ENCODE measurements at places on chromosomes 1 and 21.
A peak's percentile ranks its signal among the peaks of the same experiment; 100 is the strongest.

DNA sequence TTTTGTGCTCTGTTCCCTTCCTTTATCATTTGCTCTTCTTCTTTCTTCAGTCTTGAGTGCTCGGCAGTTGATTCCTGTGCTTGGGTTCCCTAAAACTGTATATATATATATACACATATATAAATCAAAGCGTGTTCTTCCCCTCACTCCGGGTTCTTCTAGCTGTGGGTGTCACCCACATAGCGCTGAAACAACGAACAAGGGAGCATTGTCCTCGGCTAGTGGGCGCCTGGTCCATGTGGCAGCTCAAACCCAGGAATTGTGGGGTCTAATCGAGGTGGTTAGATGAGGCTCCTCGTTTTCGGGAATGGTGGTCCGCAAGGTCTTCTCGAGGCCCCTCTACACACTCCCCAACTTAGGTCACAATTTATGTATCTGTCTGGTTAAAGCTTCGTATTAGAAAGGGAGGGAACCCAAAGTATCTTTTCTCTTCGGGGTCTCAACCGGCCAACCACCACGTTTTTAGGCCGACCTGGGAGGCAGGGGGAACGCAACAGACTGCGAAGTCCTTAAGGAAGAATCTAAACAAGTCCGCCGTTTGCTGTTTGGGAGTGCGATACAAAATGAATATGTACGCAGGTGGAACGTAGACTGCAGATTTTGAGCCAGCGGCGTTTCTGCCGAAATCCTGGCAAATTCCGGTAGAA is 504 bp upstream of the SDHC start:
- DNase-seq, result no peak

DNA sequence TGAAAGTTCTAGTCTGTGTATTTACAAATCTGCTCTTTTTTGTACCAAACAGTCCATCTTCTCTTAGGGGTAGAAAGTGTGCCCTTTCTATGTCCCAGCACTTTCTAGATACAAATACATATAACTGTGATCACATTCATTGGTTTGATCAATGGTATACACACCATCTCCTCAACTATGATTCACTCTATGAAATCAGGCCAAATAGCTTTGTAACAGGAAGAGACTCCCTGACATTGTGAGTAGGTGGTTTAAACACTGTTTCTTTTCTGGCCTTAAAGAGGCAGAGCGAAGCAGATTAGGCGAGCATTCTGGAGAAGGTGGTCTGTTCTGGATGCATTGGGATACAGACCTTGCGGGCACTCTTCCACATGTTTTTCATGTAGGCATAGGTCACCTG is 39.3 kb upstream of the EXOSC10 start:
- peak; percentile 51 for DNase-seq

DNA sequence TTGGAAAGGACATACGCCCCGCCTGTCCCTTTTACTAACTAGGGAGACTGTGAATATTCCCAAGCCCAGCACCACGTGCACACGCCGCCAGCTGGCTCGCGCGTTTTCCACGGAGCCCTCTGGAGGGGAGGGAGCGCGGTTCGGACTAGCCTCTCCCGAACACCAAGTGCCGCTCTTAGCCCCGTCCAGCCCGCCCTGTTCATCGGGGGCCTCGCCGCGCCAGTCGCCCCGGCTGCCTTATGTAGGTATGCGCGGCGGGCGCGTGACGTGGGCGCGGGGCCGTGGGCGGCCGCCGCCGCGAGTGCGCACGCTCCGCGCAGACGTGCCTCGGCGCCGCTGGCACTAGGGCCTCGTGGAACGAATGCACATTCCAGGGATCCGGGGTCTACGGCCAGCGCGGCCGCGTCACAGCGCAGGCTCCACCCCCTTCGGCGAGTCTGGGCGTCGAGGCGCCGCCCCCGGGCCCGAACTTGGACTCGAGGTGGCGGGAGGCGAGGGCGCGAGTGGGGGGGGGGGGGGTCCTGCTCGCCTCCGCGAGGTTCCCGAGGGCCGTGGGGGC is 767 bp upstream of the IRF2BP2 start:
- DNase-seq, result peak; percentile 95

GRCh38 chr1:195584870-195585624 is 1023.2 kb downstream of the KCNT2 start:
- DNase-seq, result no peak

GRCh38 chr1:153141377-153141776 is 9.3 kb downstream of the SPRR2G start:
- DNase-seq, result no peak

DNA sequence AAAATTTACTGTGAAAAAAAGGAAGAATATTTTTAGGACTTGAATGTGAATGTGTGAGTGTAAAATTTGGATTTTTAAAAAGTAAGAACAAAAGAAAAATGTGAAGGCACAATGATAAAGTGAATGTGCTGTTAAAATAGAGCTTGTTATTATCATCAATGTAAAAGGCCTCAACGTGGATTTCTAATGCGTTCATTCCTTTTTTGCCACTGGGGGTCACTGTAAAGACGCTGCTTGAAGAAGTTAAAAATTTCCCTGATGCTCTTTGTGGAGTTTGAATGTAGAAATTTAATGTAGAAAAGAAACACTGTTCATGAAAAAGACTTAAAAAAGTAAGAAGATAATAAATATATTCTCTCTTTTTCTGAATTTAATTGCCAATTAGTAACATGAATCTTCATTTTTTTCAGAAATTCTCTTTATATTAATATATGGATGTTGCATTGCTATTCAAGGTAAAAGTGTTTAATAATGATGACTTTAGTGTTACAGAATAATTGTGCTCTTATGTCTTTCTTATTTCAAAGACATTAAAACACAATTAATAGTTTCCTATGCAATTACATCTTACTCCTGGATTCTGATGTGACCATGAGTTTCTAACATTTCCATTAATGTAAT is 161.5 kb downstream of the DNM3 start:
- DNase-seq, result peak; percentile 74

- DNase-seq, result no peak
Measured at GRCh38 chr1:92805216-92805615, 20.3 kb upstream of the EVI5 start.

DNA sequence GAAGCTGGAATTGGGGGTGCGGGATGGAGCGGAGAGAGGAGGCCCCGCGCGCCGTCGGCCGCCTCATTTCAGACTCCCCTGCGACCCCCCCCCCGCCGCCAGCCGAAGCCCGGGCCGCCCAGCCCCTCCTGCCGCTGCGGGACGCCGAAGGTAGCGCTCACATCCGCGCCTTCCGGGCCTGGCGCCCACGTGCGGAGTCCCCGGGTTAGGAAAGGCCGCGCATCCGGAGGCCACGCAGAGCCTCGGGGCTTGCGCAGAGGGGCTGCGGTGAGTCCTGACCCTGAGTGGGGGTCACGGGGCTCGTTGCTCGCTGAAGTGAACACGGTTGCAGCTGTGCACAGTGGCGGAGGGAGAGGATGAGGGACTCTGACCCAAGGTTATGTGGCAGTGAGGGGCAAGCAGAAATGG is 552 bp upstream of the ZNF496 start:
- DNase-seq, result peak; percentile 33

Data from endothelial cell of umbilical vein (primary cell).